Activated naive CD8-positive, alpha-beta T cell treated with anti-CD3 and anti-CD28 coated beads, Interleukin-2, amount 10 ng/mL, durations not matched to agents 7 days and 5 days (primary cell): ENCODE measurements at places on chromosomes 3 and 15.
A peak's percentile ranks its signal among the peaks of the same experiment; 100 is the strongest.

- DNase-seq, result no peak
Observed at GRCh38 chr3:105827959-105828358, 40.9 kb downstream of the CBLB start.

DNA sequence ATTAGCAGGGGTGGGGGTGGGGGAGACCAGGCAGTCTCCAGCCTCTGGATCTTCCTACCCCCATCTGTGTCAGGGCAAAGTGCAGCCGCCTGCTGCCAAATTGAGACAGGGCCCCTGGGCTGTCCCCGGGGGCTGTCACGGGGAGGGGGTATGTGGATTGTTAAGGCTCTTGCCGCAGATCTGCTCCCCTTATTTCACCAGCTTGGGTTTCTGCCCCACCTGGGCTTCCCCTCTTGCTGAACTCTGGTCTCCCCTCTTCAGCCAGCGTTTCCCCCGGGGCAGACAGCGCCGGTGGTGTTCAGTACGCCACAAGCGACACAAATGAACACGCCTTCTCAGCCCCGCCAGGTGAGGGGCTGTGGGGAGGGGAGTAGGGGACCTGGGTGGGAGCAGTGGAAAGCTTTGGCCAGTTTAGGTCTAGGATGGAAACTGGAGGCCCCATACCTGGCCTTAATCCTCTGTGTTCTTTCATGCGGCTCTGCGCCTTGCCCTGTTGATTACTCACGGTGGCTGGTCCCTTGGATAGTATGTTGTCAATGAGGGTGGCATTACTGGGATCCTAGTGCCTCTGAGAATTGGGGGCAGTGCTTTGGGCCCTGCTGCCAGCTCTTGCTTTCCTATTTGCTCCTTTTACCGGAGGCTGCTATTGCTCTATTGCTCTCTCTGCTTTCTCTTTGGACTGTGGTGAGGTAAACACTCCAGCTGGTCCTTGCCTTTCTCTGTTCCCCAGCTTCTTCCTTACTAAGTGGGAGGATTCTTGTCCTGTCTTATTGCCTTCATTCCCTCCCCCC lies 1.7 kb downstream of the EIF4G1 start:
- DNase-seq, result no peak

DNA sequence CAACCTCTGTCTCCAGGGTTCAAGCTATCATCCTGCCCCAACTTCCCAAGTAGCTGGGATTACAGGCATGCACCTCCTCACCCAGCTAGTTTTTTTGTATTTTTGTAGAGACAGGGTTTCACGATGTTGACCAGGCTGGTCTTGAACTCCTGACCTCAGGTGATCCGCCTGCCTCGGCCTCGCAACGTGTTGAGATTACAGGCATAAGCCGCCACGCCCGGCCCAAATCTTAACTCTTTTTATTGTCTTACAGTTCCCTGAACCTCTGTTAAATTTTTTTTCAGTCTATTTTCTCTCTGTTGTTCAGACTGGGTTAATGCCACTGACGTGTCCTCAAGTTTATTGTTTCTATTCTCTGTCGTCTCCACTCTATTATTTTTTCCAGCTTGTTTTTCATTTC lies 115.8 kb upstream of the UBE3A start:
- no peak for DNase-seq

DNA sequence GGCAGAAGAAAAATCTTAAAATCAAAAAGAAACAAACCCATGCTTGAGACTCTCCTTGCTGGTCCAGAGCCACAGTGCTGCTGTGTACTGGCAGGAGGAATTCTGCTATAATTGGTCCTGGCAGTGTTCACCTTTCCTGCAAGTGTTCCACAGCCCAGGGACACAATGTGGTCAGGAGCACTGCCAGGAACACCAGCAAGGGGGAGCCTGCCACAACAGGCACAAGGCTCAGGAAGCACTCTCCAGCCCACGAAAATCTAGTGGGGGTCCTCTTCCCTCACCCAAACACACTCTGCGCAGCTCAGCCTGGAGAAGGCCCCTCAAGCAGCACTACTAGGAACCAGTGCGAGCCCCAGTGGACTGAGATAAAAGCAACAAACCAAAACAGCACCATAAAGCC lies 92.9 kb downstream of the UBE3A start:
- DNase-seq, result no peak

DNA sequence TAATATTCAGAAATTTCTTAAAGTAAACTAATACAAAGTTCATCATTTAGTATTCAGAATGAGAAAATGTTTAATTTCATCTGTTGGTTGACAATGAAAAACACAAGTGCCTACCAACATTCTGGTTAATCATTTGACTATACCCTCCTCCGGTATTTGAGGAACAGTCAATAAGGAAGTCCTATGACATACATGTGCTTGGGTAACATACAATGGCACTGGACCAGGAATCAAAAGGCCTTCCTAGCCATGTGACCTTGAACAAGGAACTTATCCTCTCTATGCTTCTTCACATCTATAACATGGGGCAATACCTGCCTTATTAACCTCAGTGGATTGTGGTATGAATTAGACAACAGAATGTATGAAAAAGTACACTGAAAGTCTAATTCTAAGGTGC lies 65.8 kb downstream of the ZNF280D start:
- DNase-seq, result no peak

DNA sequence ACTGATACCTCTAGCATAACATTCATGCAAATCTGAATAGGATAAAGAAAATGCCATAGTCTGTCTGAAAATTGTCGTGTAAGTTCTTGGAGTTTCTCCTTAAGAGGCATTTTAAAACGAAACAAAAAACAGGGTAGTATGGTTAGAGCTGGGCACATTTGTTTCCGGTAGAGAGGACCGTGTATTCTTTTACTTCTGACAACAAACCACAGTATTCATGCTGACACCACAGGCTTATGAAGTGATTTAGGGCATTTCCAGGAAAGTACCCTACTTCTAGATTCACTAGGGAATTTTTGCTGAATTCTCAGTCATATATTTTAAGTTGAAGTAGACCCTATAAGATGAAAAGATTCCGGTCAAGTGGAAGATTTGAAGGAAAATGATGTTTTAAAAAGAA lies 541.3 kb downstream of the UNC13C start:
- no peak for DNase-seq

DNA sequence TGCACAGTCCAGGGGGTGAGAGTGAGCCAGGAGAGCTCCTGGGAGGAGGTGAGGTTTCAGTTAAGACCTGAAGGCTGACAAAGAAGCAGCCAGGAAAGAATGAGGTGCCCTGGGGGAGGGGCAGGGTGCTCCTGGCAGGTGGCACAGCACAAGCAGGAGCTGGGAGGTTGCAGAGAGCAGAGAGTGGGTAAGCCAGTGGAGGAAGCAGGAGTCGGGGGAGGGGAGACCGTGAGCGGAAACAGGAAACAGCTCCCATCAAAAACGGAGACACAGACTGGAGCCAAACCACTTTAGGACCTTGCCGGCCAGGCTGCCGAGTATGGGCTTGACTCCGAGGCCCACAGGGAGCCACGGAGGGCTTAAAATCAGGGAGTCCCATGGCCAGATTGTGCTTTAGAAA lies 12.1 kb upstream of the FBLN2 start:
- no peak for DNase-seq

- DNase-seq, result no peak
Observed at GRCh38 chr15:34341381-34342212, 1.3 kb downstream of the NOP10 start.

DNA sequence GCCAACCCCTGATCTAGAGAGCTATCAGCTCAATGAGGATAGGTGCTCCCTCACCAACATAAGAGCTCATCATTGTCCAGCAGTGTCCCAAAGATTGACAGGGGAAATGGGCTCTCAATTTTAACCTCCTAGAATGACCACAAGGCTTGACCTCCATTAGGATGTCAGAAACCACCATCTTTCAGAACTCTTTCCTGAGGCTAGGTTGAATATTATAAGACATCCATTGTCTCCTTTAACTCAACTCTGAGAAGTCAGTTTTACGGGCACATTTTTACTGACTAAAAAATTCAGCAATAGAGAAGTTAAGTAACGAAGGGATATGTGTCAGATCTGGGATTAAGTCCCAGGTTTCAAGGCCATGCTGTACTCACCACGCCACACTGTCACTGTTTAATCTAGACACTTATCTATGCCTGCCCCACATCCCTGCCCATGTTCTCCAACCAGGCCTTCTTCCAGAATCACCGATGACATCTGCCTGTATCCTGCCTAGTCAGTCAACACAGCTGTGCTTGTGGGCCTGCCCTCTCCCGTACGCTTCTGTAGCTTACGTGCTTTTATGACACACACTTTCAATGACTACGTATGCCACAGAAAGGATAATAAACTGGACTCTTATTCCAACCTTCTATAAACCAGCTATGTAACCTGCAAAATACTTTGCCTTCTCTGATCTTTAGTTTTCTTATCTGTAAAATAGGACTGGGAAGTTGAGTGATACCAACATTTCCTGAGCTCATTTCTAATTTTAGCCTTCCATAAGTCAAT lies 17.1 kb upstream of the MUC13 start:
- no peak for DNase-seq

DNA sequence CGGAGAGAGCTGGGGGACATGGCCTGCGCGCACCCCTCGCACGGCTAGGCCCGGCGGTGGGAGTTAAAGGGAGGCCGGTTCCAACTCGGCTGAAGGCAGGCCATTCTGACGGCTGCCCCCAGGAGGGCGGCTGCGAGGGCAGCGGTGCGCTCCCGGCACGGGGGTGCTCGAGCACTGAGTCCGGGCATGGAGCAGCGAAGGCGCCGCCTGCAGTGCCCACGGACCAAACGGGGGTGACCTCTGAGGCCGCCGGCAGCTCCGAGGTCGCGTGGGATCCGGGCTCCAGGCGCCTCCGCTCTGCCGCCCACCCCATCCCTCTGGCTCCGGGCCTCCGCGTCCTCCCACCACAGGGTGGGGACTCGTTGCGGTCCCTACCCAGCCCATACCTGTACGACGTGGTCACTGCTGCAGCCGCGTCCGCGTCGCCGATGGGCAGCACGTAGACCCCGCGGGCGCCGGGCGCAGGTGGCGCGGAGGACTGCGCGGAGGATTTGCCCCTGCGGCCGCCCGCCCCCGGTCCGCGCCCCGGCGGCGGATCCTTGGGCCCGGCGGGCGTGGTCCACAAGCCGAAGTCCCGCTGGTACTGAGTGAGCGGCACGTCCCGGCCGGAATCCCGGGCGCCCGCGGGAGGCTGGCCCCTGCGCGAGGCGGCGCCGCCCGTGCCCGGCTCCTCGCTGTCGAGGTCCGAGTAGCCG lies 469 bp downstream of the MAP6D1 start:
- DNase-seq, result peak; percentile 55

GRCh38 chr3:22981166-22981565 lies 222.0 kb upstream of the UBE2E2 start:
- DNase-seq, result no peak

DNA sequence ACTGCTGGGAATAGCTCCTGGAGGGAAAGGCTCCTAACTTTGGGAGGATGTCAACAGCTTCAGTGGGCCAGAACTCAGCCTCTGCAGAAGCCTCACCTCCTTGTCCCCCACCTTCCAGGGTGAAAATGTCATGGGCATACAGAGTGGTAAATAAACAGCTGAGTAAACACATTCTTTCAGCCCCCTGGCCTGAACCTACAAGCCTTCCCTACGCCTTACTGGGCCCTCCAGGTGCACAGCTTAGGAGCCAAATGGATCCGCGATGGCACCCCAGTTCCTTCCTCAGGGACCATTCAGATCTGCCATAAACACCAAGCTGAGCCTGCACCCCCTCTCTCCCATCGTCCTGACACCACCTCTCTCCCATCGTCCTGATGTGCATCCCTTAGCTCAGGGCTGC lies 126.2 kb upstream of the IGF1R start:
- DNase-seq, result no peak

DNA sequence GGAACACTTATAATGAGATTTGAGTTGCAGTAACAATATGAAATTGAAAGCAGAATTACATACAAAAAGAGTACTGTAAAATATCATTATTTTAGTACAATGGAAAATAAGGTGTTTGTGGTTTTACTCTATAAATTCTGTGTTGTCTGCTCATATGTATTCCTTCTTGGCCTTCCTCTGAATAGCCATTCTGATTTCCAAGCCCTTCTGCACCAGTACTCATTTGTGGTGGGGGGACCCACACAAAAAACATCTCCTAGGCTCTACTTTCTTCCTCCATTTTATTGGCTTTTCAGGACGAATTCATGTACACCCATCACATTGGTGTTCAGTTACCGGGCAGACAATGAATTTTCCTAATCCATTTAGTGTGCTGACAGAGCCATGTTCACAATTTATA lies 338.2 kb downstream of the ERC2 start:
- no peak for DNase-seq

GRCh38 chr3:13424141-13424844 lies 4.2 kb upstream of the NUP210 start:
- no peak for DNase-seq

DNA sequence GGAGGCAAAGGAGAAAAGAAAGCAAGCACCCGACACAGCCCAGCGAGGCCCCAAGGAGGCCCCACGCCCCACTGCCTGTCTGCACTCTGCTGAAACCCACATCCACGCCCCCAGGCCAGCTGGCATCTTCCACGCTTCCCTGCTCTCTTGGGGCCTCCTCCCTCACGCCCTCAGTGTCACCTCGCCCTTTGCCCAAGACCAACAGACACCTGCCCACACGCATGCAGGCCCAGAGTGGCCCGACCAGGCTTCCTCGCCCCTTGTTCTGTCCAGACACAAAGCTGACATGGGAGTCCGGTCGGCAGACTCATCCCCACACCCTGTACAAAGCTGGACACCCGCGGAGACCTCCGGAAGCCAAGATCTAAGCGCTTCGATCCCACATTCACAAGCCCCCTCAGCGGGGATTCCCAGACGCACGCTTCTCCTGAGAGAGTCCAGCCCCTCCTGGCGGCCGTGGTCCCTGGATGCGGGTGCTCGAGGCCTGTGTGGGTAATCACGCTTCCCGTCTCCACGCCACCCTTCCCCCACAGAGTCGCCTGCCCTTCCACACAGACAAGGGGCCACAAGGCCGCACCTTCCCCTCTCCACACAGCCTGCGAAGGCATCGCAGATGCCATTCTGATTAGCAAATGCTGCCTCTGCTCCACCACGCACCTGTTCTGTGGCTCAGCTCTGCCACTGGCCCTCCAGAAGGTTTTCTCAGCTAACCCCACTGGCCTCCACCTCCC lies 176.6 kb downstream of the XXYLT1 start:
- DNase-seq, result peak; percentile 25

DNA sequence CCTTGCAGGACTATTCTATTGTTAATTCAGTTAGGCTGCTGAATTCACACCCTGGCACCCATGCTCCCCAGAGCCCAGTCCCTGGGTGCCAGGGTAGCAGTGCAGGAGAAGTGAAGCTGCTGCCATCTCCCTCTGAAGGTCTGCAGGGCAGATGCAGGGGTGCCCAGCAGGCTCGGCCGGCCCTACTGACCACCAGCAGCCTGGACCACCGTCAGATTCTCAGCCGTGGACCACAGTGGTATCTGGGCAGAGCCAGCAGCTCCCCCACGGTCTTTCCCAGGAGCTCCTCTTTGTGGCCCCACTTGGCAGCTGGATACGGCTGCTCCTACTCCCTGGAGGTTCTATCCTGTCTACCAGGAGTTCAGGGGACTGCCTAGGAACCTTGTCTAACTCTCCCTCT lies 46.8 kb downstream of the ALDH1L1 start:
- peak; percentile 11 for DNase-seq

GRCh38 chr15:51083641-51084166 lies 11.0 kb downstream of the TNFAIP8L3 start:
- DNase-seq, result no peak
